NCI-H2171 treated with DMSO at 0.1 percent for 48 hours (cell line): ENCODE measurements at places on chromosomes 12 and 14.

DNA sequence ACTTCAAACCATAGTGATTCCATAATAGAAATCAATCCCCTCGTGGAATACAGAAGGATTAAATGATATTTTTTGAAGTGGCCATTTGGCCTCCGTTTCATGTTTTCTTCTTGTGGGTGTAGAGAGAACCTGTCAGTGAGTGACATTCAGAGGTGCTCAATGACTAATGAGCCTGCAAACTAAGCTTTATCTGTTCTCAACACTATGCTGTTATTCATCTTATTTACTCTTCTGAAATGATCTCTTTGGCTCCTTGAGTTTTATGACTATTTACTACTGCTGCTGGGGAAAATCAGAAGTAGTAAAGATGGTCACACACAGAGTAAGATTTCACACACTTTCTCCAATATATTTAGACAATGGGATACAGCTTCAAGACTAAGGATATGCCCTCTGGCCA lies 30.4 kb downstream of the ATP2B1 start:
- DNase-seq: no peak

DNA sequence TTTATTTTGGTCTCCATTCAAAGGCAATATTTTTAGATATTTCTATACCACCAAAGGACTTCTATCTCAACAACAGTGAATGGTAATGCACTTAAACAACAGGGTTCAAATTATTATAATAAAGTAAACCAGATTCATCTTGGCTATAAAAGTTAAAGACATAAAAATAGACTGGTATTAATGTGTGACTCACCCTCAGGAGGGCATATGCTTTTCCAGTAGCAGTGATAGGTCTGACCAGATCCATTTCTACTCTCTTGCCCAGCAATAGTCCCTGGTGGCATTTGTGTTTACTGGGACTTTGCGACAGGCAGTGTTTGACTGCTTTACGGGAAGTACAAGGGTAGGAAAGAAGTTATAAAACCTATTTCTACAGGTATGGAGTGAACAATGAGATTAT lies 353.2 kb upstream of the ATP2B1 start:
- no peak for DNase-seq

GRCh38 chr12:125186471-125187147 lies 121.4 kb downstream of the AACS start:
- no peak for DNase-seq

DNA sequence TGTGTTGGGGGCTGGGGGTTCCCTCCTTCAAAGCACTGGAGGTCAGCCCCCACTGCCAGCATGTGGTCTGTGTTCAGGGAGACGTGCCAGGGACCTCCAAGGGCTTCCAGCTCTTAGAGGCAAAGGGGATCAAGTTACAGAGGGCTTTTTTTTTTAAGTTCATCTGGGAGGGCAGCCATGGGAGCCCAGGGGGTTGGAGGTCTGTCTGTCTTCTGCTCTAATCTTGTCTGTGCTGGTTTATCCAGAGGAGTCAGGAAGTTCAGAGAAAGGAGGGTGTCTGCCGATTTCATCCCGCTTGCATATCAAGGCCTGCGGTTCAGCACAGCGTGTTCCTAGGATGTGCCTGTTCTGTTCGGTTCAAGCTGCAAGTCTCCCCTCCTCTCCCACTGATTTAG lies 72.2 kb downstream of the TMEM132C start:
- DNase-seq: no peak

DNA sequence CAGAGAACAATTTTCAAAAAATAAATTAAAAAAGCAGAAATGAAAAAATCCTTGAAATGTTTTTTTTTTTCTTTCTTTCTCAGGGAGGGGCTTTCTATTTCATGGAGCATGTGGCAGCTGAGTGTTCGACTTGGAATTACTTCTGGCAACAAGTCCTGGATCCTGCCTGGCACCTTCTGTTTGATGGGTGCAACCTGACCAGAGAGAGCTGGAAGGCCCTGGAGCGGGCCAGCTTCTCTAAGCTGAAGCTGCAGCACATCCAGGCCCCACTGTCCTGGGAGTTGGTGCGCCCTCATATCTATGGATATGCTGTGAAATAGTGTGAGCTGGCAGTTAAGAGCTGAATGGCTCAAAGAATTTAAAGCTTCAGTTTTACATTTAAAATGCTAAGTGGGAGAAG lies 22.5 kb upstream of the HIGD1C start:
- DNase-seq: no peak
